ENCODE measurements at places on chromosomes 2 and 18. TPM values are rescaled to one million over a fixed set of nuclear protein-coding genes. Genes with fewer than 3 reads are reported as not detected.
A peak's percentile ranks its signal among the peaks of the same experiment; 100 is the strongest.

TTN gene
- 4.7 TPM for total RNA-seq

NYAP2 gene
- total RNA-seq, result not detected

CRYGD gene
- total RNA-seq, result 6.3 TPM

CIAO1 gene
- 71.9 TPM for total RNA-seq

SKOR2 gene
- 0.34 TPM for total RNA-seq

UNC80 gene
- total RNA-seq, result 0.34 TPM

NEURL3 gene
- not detected for total RNA-seq

AP1S3 gene
- 17.4 TPM for total RNA-seq

ZNF804A gene
- total RNA-seq, result not detected

NHEJ1 gene
- 18.4 TPM for total RNA-seq

TMEM169 gene
- 1.8 TPM for total RNA-seq

- DNase-seq, result no peak
Observed at GRCh38 chr2:66435549-66435875, 587 bp downstream of the MEIS1 start.

- no peak for DNase-seq
Observed at GRCh38 chr2:28764909-28765711, 13.5 kb downstream of the PPP1CB start.

- DNase-seq, result no peak
Observed at GRCh38 chr2:43559391-43560230, 36.2 kb downstream of the THADA start.

GRCh38 chr18:76941284-76941683, 118.9 kb downstream of the ZNF236 start:
- no peak for DNase-seq

DNA sequence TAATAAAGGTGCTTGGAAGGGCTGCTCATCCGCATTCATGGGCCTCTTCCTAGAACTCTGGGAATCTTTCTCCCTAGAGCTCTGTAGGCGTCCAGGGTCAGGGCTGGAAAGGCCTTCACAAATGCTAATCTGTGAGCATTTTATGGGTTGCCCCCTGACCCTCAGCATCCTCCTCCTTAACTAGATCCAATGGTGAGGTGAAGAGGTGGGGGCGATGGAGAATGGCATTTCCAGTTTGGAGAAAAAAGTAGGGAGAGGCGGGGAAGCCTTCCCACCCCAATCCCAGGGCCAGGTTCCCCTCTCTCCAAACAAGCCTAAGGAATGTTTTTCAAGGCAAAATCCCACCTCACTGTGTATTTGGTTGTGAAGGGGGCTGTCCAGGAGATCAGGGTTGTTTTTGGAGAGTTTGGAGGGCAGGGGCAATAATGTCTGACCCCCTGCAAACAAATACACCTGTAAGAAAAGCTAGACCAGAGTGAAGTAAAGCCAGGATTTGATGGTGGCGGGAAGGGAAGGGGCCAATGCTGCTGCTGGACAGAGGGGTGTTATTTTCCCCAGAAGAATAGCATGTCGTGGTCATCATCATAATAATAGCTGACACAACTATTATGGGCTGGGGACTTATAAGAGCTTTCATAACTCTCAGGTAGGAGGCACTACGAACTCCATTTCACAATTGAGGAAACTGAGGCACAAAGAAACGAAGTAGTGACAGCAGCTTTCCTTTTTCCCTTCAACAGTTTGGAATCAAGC, 1.4 kb upstream of the MYCN start:
- DNase-seq, result peak; percentile 48

GRCh38 chr2:37918742-37919186, 6.3 kb upstream of the RMDN2 start:
- no peak for DNase-seq

- DNase-seq, result no peak
Observed at GRCh38 chr2:186702501-186702900, 8.6 kb downstream of the FAM171B start.

DNA sequence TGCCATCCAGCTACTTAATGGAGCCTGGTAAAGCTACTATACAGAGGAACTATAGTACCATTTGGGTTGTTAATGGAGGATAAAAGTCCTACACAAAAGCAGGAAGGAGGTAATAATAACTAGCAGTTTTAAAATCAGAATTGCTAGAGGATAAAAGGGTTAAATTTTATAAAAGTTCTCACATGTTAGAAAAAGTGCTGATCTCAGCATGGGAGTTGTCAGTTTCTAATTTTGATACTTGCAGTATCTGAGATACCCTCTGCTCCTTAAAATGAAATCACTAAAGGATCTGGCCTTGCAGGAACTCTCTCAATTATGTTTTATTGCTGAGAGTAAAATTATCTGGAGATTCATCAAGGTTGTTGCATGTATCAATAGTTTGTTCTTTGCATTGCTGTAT, 272.2 kb upstream of the GYPC start:
- DNase-seq, result no peak

- no peak for DNase-seq
Observed at GRCh38 chr18:55763298-55763697, 175.3 kb upstream of the TCF4 start.

- DNase-seq, result no peak
Observed at GRCh38 chr2:40283111-40283909, 168.6 kb downstream of the SLC8A1 start.

DNA sequence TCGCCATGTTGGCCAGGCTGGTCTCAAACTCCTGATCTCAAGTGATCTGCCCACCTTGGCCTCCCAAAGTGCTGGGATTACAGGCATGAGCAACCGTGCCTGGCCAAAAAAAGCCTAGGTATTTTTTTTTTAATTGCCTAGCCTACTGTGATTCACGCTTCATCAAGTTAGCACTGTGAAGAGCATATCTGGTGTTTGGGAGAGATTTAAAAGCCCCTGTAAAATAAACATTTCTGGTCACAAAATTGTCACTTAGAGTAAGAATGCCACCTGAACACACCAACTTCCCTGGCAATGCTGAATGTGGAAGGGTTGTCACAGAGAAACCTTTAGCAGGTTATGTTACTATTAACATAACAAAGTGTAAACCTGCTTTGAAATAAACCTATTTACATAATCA, 39.7 kb upstream of the CHAC2 start:
- DNase-seq, result no peak

DNA sequence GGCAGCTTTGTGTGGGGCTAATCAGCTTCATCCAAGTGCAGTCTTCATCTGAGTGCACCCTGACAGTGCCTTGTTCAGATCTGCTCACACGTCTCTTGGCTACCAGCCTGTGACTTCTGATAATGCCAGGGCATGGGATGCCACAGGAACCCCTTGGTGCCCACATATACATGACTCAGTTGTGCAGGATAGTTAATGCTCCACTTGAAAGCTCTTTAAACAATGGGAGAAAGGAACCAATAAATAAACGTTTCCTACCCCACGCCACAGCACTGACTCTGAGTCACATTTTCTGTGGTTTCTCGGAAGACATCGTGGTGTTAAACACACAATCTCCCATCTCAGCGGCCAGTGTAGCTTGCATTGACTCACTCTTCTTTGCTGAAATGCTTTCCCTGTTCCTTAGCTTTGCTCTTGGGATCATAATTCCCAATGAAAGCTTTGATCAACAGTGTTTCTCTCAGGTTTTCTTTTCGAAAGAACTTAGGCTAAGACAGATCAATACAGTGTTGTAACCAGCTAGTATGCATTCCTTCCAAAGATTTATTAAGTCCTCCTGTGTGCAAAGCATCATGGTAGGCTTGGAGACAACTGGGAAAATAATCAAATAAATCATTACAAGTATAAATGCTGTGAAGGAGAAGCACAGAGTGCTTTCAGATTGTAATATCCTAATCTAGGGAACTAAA, 142.0 kb downstream of the COPS8 start:
- DNase-seq, result no peak

DNA sequence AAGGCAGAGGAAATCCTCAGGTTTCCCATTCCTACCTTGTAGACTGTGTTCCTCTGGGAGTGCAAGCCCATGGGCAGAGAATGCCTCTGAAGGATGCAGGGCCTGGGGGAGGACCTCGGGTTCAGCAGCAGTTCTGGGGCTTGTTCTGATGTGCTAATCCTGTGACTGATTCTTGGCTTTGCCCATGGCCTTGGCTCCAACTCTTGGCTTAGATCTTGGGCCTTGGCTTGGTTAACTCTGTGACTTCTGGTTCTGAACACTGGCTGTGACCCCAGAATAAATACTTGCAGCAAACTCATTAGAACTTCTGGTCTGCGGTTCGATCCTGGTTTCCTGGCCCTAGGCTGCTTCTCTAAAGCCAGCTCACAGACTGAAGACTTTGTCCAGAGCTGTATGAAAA, 366.9 kb upstream of the ZEB2 start:
- DNase-seq, result no peak

GRCh38 chr2:54529935-54530334, 73.8 kb downstream of the SPTBN1 start:
- no peak for DNase-seq

- DNase-seq, result no peak
Observed at GRCh38 chr2:157404363-157404762, 39.5 kb downstream of the CYTIP start.

DNA sequence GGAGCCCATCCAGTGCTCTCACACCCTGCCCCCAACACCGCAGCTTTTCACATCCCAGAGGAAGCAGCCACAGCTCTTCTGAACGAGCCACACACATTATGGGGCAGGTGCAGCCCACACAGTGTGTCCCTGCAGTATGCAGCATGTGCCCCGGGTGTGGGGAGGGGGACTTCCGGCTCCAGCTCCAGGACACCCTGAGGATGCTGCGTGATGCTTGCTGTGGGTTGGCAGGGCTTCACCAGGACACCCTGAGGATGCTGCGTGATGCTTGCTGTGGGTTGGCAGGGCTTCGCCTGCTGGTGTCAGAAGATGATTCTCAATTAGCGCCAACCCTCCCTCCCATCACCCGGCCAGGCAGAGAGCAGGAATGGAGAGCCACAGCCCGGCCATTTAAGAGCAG, 193.9 kb downstream of the EIPR1 start:
- DNase-seq, result no peak

- DNase-seq, result no peak
Observed at GRCh38 chr18:12975488-12975887, 15.7 kb upstream of the CEP192 start.

GRCh38 chr2:50719837-50720696, 311.9 kb downstream of the NRXN1 start:
- DNase-seq, result no peak

- no peak for DNase-seq
Observed at GRCh38 chr2:187008111-187008510, 159.1 kb upstream of the ZSWIM2 start.

GRCh38 chr18:40375837-40376236, 1579.2 kb upstream of the PIK3C3 start:
- no peak for DNase-seq

All from WTC11 (cell line).